ENCODE measurements at places on chromosomes 11 and 22.
A peak's percentile ranks its signal among the peaks of the same experiment; 100 is the strongest.

- DNase-seq = no peak
These were observed 9.5 kb upstream of the OOSP4A start for GRCh38 chr11:59954219-59954847.

GRCh38 chr11:33478111-33478573 lies 221.0 kb downstream of the HIPK3 start:
- no peak for DNase-seq

DNA sequence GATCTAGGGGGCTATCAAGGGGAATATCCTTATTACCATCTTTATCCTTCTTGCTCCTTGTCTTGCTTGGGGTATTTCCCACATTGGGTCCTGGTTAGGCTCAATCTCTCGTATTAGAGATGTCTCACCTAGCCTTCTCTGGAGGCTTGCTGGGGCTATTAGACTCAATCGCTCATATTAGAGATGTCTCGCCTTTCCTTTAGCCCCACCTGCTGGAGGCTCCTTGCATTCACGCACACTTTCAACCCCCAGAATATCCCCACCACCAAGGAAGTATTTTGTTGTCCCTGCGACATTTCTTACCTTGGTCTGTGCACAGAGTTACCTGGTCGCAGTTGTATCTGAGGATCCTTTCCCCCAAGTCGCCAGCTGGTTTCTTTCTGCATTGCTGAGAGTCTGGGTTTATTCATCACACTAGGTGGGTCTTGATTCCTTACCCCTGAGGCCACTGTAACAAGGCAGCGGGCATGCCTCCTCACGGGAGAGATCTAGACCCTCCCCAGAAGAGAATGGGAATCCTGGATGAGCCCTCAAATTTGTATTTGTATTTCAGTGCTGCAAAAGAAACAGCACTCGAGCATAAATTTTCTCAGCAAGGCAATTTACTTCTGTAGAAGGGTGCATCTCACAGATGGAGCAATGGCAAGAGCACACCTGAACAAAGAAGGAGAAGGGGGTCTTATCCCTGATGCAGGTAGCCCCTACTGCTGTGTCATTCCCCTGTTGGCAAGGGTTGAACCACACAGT lies 15.9 kb upstream of the HYLS1 start:
- DNase-seq = peak; percentile 26

- peak; percentile 65 for DNase-seq
These were observed at the start of gene ARHGAP42 for GRCh38 chr11:100687054-100687629. Gene ARHGAP42, plus strand, starts transcription at chr11:100687288. Its CDS starts 391 bp downstream, at chr11:100687679.

- DNase-seq = peak; percentile 70
These were observed 1.7 kb downstream of the YAP1 start for GRCh38 chr11:102111787-102112508.

DNA sequence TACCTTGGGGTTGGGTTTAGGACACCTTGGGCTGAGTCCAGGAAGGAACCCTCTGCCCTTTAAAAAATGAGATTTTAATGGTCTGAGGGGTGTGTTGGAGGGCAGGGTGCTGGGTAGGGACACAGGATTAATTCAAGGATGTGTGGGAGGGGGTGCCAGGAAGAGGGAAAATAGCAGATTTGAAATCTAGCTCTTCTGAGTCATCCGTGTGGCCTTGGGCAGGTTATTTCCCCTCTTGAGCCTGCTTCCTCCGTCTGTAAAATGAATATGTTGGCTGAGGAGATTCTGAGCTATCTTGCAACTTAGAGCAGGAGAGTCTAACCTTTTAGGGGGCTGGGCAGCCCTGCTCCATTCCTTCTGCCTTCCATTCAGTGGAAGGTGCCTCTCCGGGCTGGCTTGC lies 3.0 kb downstream of the TSPAN18 start:
- no peak for DNase-seq

DNA sequence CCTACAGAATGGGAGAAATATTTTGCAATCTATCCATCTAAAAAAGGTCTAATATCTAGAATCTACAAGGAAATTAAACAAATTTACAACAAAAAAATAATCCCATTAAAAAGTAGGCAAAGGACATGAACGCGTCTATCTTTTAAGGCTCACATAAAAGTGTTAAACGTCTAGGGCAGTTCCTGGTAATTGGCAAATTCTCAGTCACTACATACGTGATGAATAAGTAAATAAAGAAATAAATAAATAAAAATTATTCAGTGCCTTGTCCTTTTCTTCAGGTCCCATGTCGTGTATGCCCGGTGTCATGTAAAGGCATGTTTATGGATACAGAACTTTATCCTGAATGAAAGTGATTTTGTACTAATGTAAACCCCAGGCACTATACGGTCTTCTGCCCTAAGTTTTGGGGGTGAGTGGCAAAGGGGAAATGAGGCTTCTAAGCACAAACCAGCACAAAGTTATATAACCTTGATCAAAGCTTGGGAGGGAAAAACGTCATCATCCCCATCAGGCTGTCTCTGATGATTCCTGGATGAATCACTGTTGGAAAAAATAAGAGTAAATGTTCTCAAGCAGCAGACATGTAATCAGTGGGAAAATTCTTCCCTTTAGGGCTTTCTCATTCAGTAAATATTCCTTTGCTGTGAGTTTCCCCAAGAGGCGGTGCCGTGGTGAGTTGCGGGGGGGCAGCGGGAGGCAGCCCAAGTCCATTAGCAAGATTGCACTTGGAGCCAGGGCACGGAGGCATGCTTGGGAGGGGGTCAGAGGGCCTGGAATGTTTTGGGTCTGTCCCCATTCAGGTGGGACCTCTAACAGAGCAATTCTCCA lies 30.4 kb upstream of the MICAL2 start:
- DNase-seq = peak; percentile 60

DNA sequence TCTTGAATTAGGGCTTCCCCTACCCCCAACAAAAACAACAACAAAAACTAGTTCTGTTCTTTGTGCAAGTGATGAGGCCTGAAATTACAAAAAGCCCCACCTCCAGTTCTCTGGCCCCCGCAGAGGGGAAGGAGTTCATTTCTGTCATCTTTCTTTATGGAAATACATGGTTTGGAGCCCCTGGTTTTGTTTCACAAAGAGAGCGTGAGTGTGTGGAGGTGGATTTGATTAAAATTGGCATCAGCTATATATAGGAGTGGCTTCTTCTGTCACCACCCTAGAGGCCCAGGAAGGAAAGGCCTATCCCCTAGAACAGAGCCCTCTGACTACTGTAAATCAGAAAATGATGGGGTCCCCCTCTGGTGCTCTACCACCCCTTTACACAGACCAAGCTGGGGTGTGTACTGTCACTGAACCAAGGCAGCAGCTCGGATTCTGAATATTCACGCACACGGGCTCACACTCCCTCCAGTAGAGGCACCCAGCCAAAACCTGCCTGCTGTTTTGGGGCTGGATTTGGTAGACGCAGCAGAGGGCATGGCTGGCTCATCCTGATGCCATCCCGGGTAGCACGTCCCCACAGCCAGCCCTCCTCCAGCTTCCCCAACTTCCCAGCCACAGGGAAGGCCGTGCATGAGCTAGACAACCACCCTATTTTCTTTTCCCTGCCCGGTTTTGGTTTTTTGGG lies 19.4 kb downstream of the RCOR2 start:
- no peak for DNase-seq

- no peak for DNase-seq
These were observed 7.4 kb upstream of the ANO1 start for GRCh38 chr11:70070706-70071105.

- DNase-seq = no peak
These were observed 8.5 kb downstream of the SH3BP1 start for GRCh38 chr22:37647928-37648327.

DNA sequence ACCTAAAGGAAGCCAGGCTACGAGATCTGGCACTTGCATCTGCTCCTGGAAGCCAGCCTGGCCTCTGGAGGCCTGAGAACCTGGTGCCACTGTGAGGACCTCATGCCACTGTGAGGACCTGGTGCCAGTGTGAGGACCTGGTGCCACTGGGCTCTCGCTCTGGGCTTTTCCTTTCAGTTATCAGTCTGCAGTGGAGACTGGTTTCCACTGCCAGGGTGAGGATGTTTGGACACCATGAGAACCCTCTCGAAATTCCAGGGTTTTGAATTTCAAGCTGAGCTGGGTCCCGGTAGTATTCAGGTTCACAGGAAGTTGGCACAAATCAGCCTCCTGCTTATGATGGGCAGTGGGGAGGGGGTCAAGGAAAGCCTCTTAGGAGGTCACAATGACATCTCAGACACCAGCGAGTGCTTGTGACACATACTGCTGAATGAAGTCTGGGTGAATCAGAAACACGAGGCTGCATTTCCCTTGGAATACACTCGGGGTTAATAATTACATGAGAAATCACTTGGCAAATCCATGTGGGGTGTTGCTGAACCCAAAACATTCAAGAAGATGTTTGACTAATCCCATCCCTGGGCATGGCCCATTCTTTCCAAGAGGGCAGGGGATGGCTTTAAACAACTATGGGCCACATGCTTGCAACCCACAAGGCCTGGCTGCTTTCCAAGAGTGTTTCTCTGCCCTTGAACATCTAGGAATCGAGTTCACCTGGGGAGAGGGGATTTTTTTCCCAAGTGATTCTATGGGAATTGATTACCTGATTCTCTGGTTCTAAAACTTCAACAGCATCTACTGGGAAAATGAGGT lies 60.2 kb downstream of the LINC01488 start:
- DNase-seq = no peak

GRCh38 chr11:118068206-118068944 lies 8.5 kb upstream of the TMPRSS4 start:
- DNase-seq = no peak
